MV-4-11 (cell line): ENCODE measurements at places on chromosomes 7 and 10.

DNA sequence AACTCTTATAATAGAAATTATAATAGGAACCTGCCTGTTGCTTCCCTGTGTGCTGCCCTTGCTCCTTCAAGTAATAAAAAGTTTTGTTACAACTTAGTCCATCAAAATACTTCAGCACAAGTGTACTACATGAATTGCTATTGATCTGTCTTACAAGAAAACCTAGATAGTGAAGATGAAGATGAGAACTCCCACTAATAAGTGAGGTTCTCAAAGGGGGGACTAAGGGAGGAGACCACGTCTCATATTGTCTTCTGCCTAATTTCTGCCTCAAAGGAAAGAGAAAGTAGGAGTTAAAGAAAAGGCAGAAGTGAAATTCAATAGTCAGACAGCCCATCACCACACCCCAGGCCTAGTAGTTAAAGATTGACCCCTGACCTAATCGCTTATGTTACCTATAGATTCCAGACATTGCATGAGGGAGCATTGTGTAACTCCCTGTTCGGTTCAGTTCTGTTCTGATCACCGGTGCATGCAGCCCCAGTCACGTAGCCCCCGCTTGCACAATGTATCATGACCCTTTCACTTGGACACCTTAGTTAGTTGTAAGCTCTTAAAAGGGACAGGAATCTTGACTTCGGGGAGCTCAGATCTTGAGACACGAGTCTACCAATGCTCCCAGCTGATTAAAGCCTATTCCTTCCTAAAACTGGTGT, 18.2 kb upstream of the CHST3 start:
- DNase-seq = peak; percentile 29

GRCh38 chr7:116322541-116322940, 112.2 kb downstream of the TES start:
- DNase-seq = no peak

GRCh38 chr10:91349381-91349780, 60.8 kb upstream of the HECTD2 start:
- no peak for DNase-seq

DNA sequence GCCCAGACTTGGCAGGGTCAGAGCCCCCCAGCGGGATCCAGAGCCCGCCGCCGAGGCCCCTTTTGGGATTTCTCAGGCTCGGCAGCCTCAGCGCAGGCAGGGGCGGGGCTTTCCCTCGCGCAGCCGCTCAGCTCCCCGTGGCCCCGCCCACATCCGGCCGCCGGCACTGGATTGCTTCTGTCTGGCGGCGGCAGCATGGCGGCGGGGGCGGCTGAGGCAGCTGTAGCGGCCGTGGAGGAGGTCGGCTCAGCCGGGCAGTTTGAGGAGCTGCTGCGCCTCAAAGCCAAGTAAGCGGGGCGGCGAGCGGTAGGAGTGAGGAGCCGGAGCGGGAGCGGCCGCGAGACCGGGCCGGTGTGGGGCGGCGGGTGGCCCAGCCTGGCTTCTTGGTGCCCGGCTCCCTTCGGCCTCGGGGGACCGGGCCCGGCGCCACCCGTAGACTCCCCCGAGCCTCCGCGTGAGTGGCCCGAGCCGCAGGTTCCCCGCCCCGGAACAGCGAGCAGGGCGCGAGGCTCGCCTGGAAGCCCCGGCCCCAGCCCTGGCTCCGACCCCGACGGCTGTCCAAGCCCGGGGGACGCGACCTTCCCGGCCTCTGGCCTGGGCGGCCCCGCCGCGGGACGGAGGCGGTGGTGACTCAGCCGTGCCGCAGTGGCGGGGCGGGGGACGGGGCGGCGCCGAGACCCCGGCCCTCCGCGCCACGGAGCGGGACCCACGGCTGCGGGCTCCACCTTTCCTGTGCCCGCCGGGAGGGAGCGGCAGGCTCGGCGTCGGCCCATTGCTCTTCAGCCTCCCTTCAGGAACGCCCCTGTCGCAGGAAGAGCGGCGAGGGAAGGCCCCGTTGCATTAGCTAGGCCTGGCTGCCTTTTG, at the start of gene GLRX3:
Gene GLRX3, plus strand, starts transcription at position 166 of the 864 bp plus-strand sequence. Its CDS starts 30 bp downstream, at position 196.
- peak; percentile 77 for DNase-seq

DNA sequence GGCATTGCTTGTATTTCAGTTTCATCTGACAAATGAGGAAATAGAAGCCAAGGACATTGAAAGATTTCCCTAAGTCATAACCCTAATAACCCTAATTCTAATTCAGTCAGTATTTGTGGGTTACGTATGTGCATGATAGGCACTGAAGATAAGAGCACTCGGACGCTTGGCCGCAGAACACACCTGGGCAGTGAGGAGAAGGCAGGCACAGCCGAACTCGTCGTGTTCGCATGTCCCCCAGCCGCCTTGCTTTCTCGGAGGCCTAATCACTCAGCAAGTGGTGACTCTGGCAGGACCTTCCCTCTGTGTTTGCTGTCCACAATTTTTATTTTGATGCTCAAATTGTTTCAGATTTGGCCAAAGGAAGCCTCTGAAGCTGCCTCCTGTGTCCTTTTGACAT, 23.7 kb downstream of the HKDC1 start:
- no peak for DNase-seq

DNA sequence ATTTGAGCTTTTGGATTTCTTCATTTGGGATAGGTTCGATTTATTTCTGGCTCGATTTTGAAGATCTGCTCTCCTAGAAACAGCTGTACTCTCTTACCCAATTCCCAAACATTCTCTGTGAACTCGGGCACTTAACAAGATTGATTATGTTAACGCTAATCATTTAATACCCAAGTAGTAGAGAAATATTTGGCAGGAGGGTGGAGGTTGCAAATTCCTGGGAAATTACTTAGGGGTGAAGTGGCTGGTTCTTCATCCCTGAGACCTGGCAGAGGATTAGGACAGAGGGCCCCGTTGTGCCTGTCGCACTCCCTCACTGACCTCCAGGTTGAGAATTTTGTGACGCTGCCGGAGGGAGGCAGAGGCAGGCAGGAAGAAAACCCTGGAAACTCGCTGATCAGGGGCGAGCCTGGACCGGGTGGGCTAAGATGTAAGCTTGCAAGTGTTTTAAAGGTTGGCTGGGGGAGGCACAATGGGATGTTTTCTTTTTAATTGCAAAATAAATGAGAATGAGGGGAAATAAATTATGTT, 182.6 kb downstream of the TCF7L2 start:
- DNase-seq = no peak

DNA sequence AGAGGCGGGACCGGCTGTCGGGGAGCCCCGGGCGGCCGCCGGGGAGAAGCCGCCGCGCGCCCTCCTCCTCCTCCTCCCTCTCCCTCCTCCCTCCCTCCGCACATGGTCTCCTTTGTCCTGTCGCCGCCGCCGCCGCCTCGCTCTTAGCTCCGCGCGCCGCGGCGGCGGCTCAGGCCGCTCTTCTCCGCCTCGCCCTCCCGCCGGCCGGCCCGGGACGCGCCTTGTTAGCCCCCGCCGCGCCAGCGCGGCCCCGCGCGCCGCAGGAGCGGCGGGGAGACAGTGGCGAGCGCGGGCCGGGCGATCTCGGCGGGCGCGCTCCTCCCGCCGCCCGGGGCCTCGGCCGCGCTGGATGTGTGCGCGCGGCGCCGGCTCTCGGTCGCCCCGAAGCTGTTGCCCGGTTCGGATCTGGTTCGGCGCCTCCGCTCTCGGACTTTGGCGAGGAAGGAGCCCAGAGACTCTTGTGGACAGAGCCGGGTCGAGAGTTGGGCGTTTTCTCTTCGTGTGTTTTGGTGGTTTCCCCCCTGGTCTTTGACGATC, 437.4 kb upstream of the GALNT17 start:
- DNase-seq = no peak

- DNase-seq = no peak
These were observed 449.1 kb downstream of the KCNMA1 start for GRCh38 chr10:77188521-77188920.

DNA sequence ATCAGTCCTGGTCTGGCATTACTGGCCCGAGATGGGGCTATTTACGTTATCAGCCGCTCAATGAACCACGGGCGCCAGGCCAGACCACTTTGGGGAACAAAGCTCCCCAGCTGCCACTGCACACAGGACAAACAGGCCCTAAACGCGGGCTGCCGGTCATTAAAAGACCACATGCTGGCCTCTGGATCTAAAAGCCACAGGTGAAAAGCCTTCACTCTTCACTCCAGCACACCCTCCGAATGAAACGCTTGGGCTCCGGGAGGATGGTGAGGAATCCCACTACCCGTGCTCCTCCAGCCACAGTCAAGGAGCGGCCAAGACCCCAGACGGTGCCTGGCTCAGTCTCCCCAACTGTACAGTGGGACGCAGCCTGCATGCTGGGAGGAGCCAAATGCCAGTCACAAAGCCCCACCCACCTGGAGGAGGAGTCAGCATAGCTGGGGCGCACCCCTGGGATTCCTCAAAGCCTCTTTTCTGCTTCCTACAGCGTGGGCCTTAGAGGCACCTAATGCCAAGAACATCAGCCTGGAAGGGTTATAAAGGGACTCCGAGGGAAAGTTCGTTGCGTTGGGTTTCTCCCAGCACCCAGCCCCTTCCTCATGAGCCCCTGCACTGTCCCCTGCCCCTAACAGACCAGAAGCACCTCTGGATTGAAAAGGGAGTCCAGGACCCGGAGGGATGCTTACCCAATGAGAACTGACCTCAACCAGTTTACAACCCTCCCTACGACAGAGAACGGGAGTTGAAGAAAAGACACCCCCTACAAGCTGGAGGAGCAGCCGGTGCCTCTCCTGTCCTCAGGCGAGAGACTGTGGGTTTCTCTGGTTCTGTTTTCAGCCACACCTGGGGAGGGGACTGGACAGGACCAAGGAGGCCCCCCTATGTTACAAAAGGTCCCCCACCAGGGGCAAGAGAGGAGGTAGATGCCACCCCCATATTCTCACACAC, 4.7 kb downstream of the PDGFA start:
- DNase-seq = no peak

- no peak for DNase-seq
These were observed 49.8 kb upstream of the FGFR2 start for GRCh38 chr10:121648059-121648458.

DNA sequence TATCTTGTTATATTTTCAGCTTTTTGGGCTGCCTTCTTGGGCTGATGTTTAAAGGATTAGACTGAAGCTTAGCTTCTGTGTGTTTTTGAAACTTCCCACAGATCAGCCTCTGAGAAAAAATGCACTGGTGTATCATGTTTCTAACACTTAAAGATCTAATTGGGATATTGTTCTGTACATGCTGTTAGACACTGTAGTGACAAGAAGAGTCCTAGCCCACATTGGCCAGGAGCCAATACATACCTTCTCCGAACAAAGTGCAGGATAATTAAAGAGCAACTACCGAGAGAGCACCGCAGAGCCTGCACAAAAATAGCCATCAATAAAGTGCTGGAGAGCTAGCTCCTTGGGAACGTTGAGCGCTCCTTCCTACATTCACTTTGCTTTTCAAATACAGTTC, 289.4 kb upstream of the SP8 start:
- DNase-seq = no peak

DNA sequence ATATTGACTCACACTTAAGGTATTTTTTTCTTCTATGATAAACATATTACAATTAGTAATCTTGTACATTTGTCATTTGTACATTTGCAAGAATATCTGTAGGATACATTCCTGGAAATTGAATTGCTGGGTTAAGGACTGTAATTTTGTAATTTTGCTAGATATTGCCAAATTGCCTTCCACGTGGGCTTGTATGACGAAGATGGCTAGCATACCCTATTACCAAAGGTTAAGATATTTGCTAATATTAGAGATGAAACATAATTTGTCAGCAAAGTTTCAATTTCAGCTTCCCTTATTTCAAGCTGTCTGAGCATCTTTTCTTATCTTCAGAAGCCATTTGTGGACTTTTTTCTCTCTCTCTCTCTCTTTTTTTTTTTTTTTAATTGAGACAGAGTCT, 1.0 kb upstream of the LYZL2 start:
- peak; percentile 3 for DNase-seq

GRCh38 chr10:75969031-75969430, 537.6 kb downstream of the LRMDA start:
- DNase-seq = no peak

GRCh38 chr7:23895666-23896096, 185.7 kb downstream of the STK31 start:
- DNase-seq = no peak

DNA sequence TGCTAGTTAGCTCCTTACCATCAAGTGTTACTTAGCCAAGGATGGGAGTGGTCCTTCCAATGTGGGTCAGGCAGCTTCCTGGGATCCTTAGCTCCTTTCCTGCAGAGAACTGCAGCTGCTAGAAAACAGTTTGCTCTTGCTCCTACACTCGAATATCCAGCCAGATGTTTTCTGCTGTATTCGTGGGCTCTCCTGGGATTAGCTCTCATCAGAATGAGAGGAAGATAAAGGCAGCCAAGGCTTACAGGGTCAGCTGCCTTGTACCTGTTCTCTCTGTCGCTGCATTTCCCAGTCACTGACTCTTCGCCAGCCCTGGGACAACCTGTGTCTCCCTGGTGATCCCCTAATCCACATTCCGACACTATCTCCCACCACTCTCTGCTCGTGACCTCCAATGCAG, 29.0 kb downstream of the NEUROD6 start:
- no peak for DNase-seq

GRCh38 chr10:7027237-7027912, 383.5 kb downstream of the SFMBT2 start:
- DNase-seq = no peak

DNA sequence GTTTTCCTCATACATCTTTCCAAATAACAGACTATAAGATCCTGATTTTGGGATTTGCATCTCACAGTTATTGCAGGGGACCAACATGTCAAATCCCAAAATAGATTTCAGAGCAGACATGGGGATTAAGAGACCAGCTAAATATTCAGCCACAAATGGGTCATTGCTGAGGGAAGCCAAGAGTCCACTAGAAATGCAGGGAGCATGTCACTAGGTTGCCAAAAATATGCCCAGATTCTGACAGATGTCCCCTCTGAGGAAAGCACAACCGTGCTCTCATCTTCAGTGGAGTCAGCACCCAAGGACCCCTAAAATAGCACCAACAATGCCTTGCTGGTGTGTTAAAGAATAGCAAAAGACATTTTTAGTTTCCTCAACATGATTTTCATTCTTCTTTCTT, 56.2 kb upstream of the AGK start:
- DNase-seq = no peak

- no peak for DNase-seq
These were observed 15.3 kb downstream of the TPK1 start for GRCh38 chr7:144820552-144820951.

GRCh38 chr10:13448216-13448615, 80.6 kb downstream of the BEND7 start:
- DNase-seq = no peak

DNA sequence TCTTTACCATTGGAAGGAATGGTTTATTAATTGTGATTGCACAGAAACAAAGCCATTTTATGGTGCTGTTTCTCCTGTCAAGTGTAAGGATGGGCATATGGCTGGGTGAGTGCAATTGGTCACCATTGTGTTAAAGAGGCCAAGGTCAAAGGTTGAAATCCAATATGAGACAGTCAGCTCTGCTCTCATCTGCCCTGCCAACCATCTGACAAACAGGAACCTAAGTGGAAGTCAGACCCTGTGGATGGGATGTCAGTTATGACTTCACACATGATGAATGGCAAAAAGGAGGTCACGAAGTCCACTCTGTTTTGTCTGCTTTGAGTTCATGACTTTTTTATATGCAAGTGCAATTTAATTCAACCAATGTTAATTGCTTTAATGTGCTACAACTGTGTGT, 172.7 kb upstream of the TMEM229A start:
- no peak for DNase-seq

- no peak for DNase-seq
These were observed 681.2 kb upstream of the NRP1 start for GRCh38 chr10:34015700-34016099.
